ENCODE measurements at places on chromosomes 2 and 18.

- DNase-seq: no peak
Observed at GRCh38 chr2:219967247-219968245, 340.1 kb downstream of the SLC4A3 start.

DNA sequence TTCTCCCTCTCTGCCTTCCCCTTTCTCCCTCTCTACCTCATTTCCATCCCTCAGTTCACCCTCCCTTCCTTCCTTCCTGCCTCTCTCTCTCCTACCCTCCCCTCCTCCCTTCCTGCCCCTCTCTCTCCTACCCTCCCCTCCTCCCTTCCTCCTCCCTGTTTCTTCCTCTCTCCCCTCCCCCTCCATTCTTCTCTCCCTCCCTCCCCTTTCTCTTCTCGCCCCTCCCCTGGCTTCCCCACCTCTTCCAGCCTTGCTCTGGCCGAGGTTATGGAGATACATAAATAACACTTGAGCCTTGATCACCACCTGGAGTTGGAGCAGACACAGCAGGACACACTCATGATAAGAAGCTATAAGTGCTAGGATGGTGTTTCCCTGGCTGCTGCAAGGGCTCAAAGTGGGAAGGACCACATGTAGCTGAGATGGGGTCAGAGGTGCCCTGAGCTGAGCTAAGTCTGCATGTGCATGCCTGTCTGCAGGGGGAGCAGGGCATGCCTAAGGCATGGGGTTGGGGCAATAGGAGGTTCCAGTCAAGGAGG, 326.1 kb upstream of the HS6ST1 start:
- no peak for DNase-seq

DNA sequence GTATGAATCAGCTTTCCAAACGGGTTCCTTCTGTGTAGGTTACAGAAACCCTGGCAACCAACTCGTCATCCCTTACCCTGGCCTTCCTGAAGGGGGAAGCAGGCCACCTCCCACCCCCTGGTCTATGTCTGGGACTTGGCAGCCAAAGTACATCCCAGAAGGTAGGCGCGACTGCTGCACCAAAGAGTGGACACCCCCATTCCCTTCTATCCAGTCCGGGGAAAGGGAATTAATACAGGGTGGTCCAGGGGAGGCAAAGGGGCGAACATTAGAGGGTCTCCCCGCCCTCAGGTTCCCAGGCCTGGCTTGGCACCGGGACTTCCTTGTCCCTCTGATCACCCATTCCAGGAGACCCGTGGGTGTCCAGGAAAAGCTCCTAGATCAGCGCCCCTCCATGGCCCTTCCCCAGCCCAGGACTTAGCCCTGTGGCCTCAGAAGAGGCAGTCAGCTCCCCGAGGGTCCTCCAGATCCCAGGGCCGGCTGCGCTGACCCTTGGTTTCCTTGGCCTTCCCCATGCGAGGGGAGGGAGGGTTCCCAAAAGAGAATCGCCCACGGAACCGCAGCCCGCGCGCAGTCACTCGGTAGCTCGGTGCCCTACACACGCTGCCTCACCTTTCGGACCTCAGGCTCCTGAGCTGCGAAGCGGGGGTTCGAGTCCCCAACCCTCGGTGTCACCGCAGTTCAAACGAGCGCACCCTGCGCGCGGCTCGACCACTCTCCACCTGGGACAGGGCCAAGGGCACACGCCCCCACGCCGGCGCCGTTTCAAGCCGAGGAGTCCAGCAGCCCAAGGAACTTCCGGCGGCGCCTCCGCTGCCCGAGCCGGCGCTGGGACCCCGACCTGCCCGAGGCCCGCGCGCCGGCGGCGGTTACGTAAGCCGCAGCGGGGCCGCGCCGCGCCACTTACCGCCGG, at the start of gene PER2:
PER2 (minus strand) TSS at position 874 of the 913 bp plus-strand sequence. CDS start 10,674 bp downstream, outside the sequence.
- DNase-seq: peak; percentile 42

GRCh38 chr2:225002039-225002655, 40.1 kb downstream of the DOCK10 start:
- DNase-seq: peak; percentile 44

DNA sequence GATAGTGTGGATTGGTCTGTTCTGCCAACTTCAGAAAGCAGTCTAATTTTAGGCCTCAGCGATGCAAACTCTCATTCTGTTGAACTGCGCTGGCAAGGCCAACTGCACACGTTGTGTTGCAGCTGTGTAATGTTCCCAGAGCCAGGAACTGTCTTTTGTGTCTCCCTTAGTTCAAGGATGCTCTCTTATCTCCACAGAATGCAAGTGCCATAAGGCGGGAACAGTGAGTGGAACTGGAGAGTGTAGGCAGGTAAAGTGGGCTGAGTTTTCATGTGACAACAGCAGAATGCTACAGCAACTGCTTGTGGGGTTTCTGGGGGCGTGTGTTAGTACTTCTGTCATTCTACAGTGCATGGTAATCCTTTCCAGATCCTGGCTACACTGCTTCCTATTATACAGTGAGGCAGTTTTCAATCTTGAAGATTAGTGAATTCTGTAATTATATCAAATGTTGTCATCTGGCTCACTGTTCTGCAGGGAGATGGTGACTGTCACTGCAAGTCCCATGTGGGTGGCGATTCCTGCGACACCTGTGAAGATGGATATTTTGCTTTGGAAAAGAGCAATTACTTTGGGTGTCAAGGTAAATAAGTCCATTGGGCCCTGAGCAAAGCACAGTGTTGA, 125.8 kb downstream of the LAMA3 start:
- no peak for DNase-seq

- DNase-seq: no peak
Observed at GRCh38 chr2:124983595-124983994, 958.5 kb downstream of the CNTNAP5 start.

- no peak for DNase-seq
Observed at GRCh38 chr18:63879709-63880108, 7.8 kb upstream of the SERPINB2 start.

DNA sequence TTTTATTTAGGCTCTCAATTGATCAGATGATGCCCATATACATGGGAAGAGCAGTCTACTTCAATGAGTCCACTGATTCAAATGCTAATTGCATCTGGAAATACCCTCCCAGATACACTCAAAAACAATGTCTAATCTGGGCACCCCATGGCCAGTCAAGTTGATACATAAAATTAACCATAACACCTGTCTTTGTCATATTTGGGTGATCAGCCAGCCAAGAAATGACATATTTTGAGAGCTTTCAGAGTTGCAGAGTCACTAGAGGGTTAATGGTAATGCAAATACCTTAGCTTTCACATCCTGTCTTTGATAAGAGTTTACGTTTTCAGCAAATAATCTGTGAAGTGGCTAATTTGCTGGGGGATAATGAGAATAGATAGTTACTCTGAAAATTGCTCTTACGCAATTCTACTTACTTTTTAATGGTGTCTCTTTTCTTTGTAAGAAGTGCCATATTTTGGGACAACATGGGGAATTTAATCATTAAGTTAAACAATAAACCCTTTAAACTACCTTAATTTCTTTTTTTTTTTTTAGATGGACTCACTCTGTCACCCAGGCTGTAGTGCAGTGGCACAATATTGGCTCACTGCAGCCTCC, 49.1 kb downstream of the CCDC195 start:
- no peak for DNase-seq

- DNase-seq: no peak
Observed at GRCh38 chr2:224711859-224712665, 4.1 kb downstream of the CCDC195 start.

DNA sequence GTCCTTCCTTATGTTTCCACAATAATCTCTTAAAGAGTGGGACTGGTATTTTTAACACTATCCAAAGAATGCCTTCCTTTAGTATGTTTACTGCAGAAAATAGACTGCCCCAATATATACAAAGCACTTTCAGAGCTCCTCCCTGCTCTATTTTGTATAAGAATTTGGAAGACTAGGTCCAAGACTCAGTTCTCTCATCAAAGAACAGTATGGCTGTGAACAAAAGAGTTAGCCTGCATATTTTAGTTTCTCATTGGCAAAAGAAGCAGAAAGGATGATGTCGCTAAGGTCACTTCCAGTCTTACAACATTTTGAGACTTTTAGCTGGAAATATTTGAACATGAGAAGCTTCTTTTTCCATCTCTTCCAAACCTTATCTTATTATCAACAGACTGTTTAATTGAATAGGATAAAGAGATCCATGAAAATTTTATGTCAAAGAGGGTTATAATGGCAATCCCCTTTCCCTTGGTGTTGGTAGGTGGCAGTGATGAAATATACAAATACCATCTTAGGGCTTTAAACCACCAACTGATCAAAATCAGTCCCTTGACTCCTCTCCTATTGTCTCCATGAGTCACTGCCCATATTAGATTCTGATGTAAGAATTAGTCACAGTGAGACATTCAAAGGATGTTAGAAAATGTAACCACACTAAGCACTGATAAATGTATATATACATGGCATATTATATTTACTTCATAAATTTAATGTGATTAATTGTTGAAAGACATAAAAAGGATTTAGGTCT, 266.9 kb upstream of the DSEL start:
- no peak for DNase-seq

GRCh38 chr2:191713837-191714236, 35.9 kb downstream of the NABP1 start:
- no peak for DNase-seq

DNA sequence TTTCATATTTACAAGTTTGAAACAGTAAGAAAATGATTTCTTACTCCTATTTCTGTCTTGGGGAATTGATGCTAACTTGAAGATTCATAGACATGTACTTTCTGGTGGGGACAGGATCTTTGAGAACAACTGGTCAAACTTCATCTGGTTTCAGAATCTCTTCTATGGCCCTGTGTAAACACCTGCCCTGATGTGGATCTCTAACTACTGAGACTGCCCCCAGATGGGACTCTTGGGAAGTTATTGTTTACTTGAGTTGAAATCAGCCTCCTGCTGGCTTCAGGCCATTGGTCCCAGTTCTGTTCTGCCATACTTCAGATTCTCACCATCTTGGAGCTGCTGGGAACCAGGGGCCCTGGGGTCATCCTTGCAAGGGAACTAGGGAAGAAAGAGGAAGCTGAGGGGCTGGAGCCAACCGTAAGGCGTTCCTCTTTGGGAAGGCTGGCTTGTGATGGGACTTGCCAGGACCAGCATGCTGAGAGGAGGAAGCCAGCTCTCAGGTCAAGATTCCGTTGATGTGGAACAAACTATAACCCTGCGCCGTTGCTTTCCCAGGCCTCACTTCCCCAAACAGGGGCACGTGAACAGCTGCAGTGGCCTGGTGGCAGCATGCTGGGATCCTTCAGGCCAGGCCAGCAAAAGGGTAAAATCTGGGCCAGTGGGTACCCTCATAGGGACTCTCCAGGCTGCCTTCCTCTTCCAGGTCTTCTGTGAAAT, 135.5 kb upstream of the CXCR4 start:
- no peak for DNase-seq

DNA sequence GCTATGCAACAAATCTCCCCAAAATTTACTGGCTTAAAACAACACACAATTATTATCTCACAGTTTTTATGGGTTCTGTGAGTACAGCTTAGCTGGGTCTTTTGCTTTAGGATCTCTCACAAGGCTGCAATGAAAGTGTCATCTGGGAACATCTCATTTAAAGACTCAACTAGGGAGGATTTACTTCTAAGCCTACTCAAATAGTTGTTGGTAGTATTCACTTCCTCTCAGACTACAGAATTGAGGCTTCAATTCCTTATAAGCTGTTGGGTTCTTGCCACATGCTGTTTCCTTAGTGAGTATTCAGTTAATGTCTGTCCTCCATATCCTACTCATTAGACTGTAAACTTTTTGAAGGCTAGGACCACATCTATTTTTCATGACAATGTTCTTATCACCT, 72.3 kb downstream of the MDH1 start:
- DNase-seq: peak; percentile 42

All from Kasumi-1 (cell line).